ENCODE measurements at places on chromosomes 2 and 18.

DNA sequence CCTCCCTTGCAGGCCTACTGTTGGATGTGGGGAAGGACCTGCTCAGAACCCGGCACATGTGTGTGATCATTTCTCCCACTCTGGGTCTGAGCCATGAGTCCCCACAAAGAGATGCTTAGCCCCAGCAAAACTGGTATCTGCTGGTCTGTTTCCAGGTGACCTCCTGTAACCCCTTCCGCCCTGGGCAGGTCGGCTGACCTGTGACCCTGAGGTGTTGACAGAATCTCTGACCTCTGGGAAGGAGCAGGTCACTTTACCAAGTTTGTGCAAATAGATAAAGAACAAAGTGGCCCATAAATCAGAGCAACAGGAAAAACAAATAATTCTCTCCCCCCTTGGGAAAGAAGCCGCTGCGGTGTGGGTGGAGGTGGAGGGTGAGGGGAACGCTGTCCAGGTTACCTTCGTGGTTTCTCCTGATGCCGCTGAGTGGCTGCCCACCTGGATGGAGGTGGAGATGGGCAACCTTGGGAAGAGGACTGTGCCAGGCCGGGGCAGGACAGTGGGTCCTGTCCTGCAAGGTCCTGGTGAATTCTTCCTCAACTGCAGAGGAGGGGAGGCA is 174.0 kb upstream of the MYCN start:
- no peak for DNase-seq

GRCh38 chr2:108971661-108972566 is 17.1 kb downstream of the EDAR start:
- no peak for DNase-seq

- DNase-seq, result peak; percentile 76
Measured at GRCh38 chr18:43420950-43421349, 143.7 kb upstream of the SYT4 start.

DNA sequence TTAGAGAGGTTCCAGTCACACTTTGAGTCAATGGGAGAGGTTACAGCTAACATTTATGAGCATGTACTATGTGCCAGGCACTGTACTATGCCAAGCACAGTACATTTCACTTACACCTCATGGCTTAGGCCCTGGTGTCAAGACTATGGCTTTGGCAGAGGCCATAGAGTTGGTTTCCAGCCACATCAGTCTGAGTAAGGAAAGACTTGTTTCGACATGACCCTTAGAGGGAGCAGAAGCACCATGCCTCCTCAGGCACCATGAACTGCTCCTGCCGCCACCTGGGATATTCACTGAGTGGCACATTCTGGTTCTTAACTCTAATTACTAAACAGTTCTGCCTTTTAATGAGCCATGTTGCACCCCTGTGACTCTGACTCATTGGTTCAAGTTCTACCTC is 12.7 kb downstream of the DGUOK start:
- DNase-seq, result no peak

DNA sequence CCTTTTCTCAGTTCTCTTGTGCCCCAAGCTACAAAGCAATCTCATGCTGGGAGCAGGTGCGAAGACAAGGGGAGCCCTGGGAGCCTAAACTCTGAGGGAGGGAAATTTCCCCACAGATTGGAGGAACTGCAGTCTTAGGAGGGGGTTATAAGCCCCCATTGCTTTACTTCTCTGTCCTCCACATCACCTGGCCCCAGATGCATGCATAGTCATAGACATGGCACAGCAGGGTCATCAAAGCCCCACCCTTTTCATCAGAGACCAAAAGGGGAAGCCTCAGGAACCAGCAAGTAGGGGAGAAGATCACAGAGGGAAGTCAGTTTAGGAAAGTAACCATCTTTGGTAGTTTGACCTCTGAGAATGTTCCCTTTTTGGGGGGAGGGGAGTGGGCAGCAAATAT is 33.7 kb downstream of the LANCL1 start:
- DNase-seq, result peak; percentile 5

GRCh38 chr2:27091746-27092695 is 5.4 kb downstream of the KHK start:
- DNase-seq, result no peak

- no peak for DNase-seq
Measured at GRCh38 chr2:115084446-115084845, 642.0 kb downstream of the DPP10 start.

DNA sequence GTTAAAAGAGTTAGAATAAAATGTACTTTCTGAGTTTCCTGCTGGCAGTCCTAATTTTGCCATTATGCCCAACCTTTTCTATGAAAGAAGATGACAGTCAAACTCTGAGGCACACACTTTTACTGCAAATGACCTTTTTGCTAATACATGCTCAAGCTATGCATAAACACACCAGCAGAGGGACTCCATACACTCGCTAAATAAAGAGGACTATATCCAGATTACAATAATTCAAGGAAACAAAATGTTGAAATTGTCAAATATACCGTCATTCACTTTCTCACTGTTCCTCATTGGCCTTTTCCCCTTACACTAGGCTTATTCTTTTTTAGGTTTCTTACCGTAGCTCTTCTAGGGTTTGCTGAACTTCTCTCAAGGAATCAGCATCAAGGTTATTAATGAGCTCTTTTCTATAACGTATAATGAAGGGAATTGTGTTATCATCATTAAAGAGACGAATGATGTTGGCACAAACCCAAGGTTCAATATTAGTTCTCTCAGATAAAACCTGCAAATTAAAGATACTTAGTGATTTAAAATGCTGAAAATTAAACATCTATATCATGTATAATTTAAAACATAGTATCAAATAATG is 25.7 kb downstream of the SRBD1 start:
- DNase-seq, result peak; percentile 29

GRCh38 chr2:232884001-232884421 is 13.9 kb downstream of the SNORC start:
- DNase-seq, result no peak

DNA sequence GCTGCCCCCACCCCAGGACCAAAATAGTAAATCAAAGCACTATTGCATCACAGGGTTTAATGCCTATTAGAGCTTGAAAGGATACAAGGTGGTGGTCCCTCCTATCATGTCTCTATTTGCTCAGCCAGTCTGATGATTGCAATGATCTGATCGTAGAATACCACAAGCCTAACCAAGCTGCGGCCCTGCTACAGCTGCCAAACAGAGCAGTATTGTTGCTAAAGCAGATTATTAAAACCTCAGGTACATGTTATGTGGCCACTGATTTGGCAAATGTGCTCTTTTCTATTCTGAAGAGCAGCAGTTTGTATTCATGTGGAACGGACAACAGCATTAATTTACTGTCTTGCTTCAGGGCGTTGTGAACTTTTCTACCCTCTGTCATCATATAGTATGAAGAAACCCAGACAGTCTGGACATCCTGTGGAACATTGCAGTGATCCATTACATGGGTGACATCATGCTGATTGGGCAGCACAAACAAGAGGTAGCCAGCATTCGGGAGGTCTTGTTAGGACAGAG is 8.4 kb upstream of the VAPA start:
- DNase-seq, result no peak

DNA sequence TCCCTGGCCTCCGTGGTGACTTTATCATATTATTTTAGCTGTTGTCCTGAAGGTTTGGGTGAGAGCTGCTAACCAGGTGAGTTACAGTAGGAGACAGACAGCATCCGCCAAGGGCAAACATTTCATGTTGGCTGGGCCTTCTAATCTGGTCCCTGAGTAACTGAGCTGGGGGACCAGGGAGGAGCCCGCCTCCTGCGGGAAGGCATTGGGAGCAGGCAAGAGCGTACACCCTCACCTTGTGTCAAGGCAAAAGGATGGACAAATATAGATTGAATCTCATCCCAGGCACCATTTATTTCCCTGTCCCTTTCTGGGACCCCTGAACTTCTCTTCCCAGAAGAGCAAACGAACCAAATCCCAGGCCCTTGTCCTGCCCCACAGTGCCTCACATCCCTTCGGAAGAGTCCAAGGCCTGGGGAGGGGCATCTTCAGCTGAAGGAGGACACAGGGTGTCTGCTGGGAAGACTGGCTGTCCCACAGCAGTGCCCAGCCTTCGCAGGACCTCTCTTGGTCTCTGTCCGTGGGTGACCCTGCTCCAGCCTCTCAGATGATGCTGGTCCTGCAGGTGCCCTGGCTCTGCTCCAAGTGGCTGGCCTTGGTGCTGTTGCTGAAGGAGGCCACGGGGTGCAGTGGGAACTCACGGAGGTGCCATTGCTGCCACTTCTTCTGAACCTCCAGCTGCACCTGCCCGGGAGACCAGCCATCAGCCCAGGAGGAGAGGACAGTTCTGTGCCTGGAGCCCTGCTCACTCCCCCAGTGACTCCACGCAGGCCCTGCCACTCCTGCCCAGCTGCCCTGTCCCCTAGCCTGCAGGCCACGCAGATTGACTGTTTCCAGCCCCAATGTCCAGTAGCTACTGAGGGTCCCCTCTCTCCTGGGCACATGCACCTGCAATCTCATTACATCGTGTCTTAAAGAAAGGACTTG is 8.2 kb downstream of the TMEM37 start:
- DNase-seq, result no peak

DNA sequence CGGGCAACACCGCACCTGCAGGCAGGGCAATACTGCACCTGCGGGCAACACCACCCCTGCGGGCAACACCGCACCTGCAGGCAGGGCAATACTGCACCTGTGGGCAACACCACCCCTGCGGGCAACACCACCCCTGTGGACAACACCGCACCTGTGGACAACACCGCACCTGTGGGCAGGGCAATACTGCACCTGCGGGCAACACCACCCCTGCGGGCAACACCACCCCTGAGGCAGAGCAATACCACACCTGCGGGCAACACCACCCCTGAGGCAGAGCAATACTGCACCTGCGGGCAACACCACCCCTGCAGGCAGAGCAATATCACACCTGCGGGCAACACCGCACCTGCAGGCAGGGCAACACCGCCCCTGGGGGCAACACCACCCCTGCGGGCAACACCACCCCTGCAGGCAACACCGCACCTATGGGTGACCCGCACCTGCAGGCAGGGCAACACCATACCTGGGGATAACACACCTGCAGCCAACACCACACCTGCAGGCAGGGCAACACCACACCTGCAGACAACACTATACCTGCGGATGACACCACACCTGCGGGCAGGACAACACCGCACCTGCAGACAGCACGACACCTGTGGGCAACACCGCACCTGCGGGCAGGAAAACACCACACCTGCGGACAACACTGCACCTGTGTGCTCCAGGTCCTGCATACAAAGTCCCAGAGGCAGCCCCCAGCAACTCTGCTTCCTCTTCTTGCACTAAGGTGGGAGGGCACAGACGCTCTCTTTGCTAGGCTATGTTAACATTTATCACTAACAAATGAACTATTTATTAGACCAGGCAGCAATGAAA is 57.7 kb downstream of the EIPR1 start:
- DNase-seq, result no peak

- no peak for DNase-seq
Measured at GRCh38 chr2:66340521-66340920, 94.4 kb upstream of the MEIS1 start.

DNA sequence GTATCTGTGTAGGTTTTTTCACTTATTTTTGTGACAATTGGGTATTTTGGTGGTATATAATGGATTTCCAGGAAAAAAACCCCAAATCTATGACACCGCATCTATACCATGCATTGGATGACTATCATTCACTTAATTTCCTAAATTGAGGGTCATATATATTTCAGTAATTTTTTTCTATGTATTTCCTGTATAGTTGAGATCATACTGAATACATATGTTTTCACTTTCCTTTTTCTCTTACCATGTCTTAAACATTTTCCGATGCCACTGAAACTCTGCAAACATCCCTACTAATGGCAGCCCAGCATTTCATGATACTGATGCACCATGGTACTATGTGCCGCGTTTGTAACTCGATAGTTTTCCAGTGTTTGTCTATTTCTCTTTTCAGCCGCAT is 40.4 kb downstream of the CDKL4 start:
- DNase-seq, result no peak

- DNase-seq, result no peak
Measured at GRCh38 chr2:195390686-195391321, 266.2 kb upstream of the SLC39A10 start.

DNA sequence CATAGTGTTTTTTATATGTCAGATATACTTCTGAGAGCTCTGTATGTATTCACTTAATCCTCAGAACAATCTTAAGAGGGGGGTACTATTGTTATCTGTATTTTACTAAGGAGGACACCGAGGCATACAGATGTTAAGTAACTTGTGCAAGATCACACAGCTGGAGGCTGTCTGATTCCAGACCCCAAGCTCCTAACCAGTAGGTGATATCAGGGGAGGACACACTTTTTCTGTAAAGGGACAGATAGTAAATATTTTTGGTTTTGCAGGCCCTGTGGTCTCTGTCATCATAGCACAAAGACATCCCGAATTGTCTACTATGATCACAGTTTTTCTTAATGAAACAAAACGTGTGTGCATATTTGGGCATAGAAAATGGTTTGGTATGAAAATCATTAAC is 143.7 kb downstream of the LAMA3 start:
- no peak for DNase-seq

GRCh38 chr2:119435081-119435952 is 3.7 kb downstream of the TMEM37 start:
- DNase-seq, result no peak

DNA sequence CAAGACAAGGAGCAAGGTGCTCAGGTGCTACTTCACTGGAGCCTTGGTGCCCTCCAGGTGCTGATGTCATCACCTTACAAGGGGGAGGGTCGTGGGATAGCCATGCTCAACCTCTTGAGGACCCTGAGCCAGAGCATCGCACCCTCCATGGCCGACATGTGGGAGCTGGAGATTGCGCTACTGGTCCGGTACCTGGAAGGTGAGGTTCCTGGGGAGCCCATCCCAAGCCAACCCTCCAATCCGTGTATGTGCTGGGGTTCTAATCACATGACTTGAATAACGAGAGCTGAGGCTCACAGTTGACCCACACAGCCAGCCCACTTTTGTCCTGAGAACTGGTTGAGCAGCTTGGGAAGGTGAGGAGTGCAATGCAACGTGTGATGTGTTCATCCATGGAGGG is 25.9 kb downstream of the MROH2A start:
- DNase-seq, result no peak

DNA sequence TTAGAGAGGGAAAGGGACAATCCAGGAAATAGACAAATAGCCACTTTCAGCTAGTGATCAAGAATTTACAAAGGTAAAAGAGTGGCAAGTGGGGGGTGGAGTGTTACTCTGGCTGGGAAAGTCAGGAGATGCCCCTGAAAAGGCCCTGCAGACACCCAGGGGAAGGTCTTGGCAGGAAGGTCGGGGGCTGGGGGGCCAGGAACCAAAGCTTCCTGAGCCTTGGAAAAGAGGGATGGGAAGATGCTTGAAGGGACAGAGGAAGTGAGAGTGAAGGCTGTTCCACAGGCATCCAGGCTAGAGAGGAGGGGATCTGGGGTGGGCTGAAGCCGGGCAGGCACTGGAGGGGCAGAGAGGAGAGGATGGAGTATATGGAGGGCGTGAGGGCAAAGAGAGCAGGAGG is 3.9 kb upstream of the TMEM37 start:
- no peak for DNase-seq

GRCh38 chr2:195368249-195369217 is 288.5 kb upstream of the SLC39A10 start:
- no peak for DNase-seq

All from NCI-H146 (cell line).